ENCODE measurements at places on chromosomes 4 and X. TPM values are rescaled to one million over a fixed set of nuclear protein-coding genes. Genes with fewer than 3 reads are reported as not detected.

NXT2 gene
- 17.5 TPM for total RNA-seq

RHOXF1 gene
- not detected for total RNA-seq

CYTL1 gene
- total RNA-seq: 13.9 TPM

GPR82 gene
- not detected for total RNA-seq

HSFX1 gene
- total RNA-seq: 0.69 TPM

CDS1 gene
- under 0.01 TPM for total RNA-seq

Data from dermis lymphatic vessel endothelial cell (primary cell).